ENCODE measurements at places on chromosomes 12 and 14.
A peak's percentile ranks its signal among the peaks of the same experiment; 100 is the strongest.

DNA sequence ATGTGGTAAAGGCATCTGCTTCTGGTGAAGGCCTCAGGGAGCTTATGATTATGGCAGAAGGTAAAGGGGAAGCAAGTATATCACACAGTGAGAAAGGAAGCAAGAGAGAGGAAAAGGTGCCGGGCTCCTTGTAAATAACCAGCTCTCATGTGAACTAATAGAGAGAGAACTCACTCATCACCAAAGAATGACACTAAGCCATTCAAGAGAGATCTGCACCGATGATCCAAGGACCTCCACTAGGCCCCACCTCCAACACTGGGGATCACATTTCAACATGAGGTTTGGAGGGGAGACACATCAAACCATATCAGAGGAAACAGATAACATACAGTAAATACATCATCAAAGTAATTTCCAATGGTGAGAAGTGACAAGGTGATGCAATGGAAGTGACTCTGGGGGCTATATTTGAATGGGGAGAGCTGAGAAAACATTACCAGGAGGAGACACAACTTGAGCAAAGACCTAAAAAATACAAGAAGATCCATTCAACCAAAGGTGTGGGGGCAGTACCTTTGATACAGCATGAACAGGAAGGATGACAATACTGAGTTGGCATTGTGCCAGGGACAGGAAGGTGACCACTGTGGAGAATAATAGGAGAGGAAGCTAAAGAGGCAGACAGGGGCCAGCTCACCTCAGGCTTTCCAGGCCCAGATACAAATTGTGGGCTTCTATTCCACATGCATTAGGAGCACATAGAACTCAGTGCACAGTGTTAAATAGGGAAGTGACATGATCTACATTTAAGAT is 134.4 kb upstream of the GRIP1 start:
- DNase-seq, result no peak

- no peak for DNase-seq
Measured at GRCh38 chr14:51666826-51667225, 15.1 kb downstream of the FRMD6 start.

GRCh38 chr14:105173901-105174894 is 5.6 kb upstream of the JAG2 start:
- no peak for DNase-seq

DNA sequence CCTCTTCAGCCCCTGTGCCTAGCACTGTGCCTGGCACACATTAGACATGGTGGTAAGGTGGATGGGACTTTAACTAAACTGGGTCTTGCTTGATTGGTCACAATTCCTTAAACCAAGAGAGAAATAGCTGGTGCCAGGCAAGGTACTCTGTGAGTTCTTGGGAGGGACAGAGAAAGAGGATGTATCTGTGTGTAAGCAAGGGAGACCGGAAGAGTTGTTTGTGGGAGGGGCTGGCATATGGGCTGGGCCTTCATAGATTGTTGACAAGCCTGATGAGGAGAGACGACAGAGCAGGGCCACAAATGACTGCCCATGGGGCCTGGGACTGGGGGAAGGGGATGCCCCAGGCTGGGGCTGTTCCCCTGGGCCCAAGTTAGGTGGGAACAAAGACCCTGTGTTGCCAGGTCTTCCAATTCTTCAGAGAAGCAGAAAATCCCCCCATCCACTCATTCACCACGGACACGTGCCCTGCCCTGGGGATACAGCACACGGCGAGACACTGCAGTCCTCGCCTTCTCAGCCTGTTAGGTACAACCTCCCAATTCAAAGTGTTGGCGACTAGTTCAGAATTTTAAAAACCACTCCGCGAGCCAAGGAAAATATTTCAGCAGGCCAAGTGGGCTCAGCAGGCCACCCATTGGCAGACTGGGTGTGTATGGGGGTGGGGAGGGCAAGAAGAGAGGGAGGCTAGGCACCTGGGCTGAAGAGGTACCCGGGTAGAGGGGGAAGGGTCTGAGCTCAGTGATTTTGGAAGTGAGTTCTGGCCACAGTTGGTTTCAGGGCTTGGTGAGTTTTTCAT is 11.4 kb upstream of the CYP46A1 start:
- DNase-seq, result no peak

DNA sequence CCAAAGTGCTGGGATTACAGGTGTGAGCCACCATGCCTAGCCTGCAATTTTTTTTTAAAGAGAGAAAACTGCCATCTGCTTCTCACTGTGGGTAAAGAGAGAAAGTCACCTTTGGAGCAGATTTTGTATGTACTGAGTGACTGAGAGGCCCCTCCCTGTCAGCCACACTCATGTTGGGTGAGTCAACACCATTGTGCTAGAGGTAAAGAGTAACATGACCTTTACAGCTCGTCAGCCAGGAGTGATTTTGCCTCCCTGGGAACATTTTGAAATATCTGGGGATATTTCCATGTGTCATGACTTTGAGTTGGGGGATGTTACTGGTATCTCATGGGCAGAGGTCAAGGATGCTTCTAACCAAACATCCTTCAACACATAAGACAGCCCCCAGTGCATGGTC is 115.2 kb downstream of the KSR2 start:
- no peak for DNase-seq

GRCh38 chr12:127509066-127509778 is 757.7 kb upstream of the TMEM132C start:
- peak; percentile 31 for DNase-seq

DNA sequence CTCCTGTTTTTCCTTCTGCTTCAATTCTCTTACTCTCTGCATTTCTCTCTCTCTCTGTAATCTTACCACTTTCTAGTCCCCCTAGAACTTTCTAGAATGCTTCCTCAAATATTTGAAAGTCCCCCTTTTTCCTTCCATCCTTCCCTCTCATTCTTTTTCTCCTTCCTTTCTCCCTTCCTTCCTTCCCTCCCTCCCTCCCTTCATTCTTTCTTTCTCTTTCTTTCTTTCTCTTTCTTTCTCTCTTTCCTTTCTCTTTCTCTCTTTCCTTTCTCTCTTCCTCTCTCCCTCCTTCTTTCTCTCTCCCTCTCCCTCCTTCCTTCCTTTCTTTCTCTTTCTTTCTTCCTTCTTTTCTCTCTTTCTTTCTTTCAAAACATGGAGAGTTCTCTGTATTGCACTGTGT is 201.4 kb upstream of the IGF1 start:
- no peak for DNase-seq

GRCh38 chr12:49763006-49763591 is 21.7 kb downstream of the TMBIM6 start:
- DNase-seq, result no peak

DNA sequence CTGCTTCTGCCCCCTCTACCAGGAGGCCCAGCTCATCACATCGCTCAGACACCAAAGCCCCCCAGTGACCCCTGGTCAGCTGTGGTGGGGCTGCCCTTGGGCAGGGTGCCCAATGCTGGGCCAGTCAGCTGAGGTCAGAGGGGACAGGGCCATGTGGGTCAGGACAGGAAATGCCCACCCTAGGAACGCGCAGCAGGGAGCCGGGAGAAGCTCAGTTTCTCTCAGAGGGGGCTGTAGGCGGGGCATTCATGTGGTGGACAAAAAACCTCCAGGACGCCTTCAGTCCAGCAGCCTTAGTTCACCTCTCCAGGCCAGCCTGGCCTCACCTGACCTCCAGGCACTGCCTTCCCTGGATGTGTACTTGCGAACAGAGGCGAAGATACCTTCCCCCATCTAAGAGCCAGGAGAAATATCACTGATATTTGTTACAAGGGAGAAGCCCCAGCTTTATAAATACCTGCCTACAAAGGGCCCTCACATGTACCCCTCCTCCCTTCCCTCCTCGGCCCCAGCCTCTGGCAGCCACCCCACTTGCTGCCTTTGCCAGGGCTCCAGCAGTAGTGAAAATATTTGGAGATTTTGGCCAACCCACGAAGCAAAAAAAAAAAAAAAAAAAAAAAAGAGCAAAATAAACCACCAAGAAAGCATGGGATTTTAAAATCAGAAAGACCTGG is 41.9 kb upstream of the PLEKHG6 start:
- DNase-seq, result no peak

GRCh38 chr12:82835217-82835616 is 148.5 kb downstream of the TMTC2 start:
- DNase-seq, result no peak

- DNase-seq, result no peak
Measured at GRCh38 chr12:4866299-4866698, 43.4 kb upstream of the KCNA1 start.

- no peak for DNase-seq
Measured at GRCh38 chr12:47307680-47308399, 228.1 kb upstream of the AMIGO2 start.

DNA sequence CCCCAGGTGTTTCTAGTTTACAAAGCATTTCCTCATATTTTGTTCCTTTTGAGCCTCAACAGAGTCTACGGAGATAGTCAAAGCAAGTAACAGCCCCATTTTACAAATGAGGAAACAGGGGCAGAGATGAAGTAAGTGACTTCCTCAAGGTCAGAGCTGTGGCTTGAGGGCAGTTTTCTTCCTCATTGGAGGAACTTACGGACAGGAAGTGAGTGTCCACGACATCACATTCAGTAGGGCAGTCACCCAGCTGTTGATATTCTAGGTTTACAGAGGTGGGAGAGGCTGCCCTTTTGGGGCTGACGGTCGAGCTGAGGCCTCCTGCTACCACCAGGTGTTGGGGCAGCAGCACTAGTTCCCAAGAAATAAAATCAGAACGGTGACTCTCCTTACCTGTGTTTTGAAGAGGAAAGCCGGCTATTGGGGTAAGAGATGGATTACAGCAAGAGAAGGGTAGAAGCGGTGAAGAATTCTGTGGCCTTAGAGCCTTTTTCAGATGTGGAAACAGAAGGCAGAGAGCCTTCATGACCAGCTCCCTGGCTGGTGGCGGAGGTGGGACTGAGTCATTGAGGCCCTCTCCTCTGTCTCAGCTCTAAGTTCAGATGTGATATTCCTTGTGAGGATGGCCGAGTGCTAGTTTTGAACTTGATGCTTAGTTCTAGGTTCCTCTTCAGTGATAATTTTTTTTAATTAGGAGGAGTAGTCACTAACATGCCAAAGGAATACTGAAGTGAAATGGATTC is 41.7 kb downstream of the SUSD6 start:
- DNase-seq, result no peak

DNA sequence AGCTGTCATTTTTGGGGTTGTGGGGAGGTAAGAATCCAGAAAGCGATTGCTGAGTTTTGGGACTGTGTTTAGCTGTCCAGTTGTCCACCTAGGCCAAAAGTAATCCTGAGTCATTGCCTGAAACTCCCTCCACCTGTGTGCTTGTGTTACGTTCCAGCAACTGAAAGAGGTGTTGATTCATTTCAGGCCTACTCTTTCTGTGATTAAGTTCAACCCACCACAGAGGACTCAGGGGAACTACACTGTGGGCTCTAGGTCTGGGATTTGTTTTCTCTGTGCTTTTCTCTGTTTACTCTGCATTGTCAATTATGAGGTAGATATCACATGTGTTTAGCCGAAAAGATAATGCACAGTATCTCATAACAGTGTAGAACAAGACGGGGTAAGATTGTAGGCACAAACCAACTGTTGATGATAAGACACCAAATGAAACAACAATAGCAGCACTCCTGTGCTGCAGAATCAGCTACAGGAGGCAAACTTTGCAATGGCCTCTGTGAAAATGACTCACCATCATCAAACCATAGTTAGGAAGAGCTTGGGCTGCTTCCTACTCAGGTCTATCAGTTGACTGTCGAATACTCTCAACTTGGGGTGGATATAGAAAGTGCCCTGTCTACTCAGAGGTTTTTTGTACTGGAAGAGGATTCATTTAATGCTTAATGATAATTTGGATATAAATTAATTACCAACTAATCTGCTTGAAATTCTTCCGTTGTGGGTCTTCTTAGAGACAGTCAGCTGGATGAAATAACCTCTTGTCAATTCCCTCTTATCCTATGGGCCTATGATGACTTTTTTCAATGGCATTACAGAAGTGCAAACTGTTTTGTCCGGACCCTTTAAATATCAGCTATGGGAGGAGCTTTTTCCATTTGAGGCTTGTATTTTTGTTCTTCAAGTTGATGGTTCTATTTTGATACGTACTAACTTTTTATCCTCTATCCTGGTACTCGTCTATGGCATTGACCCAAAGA is 385.9 kb downstream of the BMP4 start:
- DNase-seq, result no peak

DNA sequence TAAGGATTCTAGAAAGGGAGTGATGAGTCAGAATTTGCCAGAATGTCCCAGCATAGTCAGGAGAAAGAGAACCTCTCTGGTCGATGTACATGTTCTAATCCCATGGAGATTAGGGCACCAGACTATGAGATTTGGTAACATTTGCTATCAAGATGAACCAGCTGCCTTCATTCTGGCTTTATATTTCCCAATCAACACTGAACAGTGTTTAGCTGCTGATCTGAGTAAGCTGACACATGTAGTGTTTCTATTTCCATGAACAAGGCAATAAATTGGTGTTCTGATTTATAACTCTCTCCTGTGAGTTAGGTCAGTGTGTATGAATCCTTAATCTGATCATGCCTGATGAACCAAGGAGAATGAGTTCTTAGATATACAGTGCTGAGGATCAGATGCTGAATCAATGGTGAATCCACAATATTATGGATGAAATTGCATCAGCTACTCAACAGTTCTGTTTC is 158.0 kb upstream of the AMIGO2 start:
- no peak for DNase-seq

DNA sequence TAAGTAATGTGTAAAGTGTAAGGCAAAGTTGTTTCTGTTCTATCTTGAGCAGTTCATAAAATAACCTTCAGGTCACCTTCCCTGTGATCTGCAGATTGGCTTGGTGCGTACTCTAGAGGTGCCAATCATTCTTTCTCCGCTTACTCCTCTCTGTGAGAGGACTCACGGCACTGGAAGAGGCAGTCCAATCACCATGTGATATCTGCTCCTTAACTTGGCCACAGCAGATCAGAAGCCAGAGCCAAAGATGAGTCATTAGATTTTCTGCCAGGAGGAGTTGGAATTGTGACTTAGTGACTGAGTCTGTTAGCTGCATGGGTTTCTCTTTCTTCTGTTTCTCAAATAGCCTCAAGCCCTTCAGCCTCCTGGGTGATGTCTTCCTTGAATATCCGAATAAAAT is 165.5 kb downstream of the SLC41A2 start:
- peak; percentile 29 for DNase-seq

GRCh38 chr12:14952299-14952921 is 9.0 kb downstream of the ARHGDIB start:
- DNase-seq, result peak; percentile 73

DNA sequence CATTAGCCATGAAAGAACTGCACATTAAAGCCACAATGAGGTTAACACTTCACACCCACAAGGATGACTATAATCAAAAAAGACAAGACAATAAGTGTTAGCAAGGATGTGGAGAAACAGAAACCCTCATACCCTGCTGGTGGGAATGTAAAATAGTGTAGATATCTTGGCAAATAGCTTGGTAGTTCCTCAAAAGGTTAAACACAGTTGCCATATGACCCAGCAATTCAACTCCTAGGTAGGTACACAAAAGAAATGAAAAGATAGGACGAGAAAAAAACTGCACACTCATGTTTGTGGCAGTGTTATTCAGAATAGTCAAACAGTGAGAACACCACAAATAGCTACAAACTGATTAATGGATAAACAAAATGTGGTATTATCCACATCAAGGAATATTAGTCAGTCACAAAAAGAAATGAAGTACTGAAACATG is 93.5 kb downstream of the ATXN2 start:
- DNase-seq, result no peak

DNA sequence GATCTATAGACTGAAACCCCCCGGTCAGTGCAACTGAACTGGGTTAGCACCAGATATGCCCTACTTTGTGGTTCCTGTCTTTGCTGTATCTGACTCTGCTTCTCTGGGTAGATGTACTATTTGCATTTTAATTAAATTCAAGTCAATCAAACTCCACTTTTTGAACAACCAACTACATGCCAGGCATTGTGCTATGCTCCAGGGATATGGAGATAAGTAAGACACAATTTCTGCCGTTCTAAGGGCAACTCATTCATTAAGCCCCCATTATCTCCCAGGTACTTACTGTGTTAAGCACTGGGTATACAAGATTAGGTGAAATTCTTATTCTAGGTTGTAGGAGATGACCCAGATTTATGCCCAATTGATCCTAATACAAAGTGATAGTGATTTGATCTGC is 62.7 kb upstream of the JDP2 start:
- DNase-seq, result no peak

All from brain pericyte (primary cell).